ENCODE measurements at places on chromosomes 11 and 22.

GRCh38 chr11:2987881-2988861, 4.0 kb downstream of the NAP1L4 start:
- no peak for DNase-seq

- DNase-seq = no peak
Observed at GRCh38 chr11:69971741-69972140, 106.4 kb upstream of the ANO1 start.

DNA sequence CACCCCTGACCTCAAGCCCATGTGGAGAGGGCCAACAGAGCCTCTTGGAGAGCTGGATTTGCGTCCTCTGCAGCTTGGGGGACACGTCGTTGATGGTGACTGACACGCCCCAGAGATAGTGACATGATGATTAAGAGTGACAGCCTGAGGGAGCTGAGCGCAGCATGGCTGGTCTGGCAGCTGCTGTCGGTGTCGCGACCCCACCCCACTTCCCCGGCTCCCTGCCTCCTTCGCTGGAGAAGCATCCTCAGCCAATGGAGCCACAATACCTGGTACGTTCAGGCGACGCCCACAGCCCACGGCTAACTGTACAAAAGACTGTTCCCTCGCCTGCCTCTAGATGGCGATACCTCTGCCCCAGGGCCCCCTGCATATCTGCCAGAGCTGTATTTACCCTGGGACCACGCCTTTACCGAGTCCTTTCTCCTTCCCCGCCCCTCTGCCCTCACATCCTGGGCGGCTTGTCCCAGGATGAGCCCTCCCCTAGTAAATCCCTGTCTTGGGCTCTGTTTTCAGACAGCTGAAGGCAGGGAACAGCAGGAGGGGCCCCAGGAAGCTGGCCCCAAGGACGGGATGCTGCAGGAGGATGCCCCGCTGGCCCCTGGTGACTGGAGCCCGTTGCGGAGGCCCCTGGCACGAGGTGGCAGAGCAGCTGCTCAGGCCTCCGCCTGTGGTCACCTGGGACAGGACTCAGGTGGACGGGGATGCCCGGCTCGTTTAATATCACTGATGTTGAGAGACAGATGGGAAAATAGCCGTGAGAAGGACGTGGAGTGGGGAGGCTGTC, 90.6 kb downstream of the RPS6KA4 start:
- DNase-seq = peak; percentile 93

DNA sequence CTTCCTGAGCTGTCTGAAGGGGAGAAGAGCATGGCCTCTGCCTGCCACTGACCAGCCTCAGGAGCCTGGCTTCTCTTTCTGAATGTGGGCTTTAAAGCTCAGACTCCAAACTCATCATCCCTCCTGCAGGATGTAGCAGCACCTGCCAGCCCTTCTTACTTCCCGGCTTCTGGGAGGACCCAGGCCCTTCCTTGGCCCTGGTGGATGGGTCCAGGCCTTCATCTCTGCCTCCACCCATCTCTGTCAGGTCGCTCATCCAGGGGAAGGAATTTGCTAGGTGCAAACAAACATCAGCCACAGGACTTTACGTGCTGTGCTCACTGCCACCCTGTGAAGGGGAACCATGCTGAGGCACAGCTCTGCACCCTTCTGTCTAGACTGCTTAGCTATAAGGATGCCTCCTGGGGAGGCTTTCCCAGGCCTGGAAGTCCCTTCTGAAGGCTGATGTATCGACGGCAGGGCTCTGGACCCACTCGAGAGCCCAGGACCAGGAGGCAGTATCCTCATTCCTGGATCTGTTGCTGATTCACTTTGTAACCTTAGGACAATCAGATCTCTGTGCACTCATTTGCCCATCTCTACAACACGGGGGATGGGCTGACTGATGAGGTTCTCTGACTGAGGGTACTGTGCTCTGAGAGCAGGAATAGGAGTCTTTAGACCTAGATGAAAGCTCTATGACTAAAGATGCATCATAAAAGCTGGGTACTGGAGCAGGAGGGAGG, 30.9 kb downstream of the USP35 start:
- DNase-seq = no peak

DNA sequence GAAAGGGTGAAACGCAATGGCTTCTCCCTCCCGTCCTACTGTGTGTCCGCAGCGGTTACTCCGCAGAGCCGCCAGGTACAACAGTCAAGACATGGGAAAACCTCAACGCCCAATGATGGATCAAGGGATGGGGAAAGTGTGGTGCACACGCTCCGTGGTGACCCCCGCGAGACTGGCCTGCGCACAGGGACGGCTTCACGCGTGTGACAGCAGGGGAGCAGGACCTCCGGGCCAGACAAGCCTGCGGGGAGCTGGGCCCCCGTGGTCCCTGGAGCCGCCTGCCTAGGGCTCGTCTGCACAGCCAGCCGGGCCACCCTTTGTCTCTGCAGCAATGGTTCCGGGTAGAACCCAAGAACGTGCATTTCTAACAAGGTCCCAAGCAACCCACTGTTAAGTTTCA, 31.7 kb upstream of the MOB2 start:
- DNase-seq = no peak

Measured in iPS-NIHi11 (cell line).